Stimulated activated CD4-positive, alpha-beta T cell treated with anti-CD3 and anti-CD28 coated beads, Interleukin-4, amount 100 ng/mL, for 24 hours (primary cell): ENCODE measurements at places on chromosomes 7 and 10.

DNA sequence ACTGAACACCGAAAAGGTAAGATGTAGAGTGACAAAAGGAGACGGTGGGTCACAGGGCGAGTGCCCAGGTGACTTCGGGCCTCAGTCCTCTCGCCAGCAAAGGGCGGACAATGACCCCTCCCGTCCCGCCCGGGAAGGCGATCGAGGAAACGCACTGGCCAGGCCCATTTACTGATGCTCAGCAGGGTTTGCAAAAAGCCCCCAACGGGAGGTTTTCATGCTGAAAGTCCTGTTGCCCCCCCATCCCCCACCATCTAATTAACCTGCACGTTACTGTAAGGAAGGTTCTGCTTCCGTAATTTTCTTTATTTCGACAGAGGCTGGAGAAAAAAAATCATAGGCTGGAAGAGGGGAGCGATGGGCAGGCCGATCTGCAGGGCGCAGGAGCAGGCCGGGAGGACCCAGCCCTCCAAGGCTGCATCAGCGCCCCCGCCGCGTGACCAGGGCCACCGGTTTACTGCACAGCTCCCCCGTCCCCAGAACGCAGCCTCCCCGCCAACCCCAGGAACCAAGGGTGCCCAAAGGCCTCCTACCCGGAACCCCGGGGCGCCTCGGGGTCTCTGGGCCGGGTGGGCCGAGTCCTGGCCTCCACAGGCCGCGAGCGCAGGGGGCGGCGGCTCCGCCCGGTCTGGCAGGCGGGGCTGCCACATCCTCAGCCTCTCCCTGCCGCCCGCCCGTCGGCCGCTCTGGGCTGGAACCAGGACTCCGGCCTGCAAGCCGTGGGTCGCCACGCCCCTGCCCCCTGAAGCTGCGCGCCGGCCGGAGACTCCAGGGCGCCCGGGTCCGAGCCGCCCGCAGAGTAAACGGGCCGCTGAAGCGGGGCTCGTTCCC lies 613 bp downstream of the OAT start:
- DNase-seq, result peak; percentile 33

- DNase-seq, result no peak
Measured at GRCh38 chr7:132117636-132118035, 458.6 kb downstream of the PLXNA4 start.

DNA sequence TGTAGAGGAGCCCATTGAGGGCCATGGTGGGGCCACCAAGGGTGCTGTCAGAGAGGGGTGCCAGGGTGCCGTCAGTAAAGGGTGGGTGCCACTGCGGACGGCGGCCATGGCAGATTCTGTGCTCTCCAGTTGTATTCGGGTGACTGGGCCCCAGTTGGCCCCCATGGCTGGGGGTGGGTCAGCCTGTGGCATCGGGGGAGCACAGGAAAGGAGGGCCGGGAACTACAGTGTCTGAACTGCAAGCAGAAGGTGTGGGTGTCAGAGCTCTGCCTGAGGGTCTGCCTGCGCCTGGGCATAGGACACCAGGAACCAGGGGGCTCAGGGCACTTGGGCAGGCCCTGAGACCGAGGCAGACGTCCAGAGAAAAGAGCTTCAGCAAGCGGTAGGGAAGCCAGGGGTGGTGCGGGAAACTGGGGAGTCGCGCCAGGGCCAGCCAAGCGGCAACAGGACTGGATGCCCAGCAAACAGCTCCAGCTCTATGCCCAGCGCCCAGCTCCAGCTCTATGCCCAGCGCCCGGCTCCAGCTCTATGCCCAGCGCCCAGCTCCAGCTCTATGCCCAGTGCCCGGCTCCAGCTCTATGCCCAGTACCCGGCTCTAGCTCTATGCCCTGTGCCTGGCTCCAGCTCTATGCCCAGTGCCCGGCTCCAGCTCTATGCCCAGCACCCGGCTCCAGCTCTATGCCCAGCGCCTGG lies 502.3 kb upstream of the FOXK1 start:
- no peak for DNase-seq

DNA sequence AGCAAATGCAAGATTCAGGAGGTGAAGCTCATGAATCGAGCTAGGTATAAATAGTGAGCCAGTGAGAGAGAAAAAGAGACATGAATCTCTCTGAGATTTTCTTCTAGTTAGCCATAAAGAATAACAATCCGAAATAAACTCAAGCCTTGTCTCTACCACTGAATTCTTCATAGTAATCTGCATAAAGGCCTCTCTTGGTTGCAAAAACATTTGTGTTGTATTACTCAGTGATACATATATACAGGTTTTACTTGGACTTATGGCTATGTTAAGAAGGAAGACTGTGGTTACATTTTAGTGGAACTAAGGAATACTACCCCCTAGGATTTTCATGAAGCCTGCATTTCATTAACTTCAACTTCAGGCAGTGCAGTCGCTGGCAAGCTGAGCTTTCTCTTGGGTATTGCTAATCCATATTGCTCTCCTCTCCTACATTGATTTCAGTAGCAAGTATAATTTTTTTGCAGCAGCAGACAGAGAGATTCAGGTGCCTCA lies 72.7 kb upstream of the TRIL start:
- DNase-seq, result no peak

- no peak for DNase-seq
Measured at GRCh38 chr7:128419257-128419656, 9.5 kb upstream of the IMPDH1 start.

DNA sequence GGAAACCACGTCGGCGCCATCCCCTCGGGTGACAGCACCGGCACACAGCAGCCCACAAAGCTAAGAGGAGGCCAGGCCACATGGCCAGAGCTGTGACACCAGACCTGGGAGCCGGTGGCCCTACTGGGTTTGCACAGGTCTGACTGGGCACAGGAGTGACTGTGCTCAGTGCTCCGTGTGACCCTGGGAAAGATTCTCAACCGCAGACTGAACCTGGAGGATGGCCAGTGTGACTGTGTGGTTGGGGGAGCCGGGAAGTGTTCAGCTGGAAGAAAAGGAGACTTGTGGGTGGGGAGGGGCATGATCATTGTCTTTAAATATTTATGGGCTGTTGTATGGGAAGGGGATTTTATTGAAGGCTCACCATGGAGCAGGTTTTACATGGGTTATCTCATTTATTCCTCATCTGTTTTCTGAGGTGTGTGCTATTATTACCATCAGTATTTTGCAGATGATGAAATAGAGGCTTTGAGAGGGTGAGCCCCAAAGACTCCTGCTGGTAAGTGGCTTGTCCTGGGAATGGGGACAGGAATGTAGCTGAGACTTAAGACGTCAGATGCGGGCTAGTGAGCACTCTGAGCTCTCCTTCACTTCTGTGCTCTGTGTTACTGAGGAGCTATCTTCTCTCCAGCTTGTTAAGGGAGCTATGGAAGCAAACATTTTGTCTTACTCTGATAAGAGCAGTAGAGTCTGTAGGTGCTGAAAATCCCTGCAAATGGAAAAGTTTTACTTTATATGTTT lies 127.5 kb downstream of the TMEM178B start:
- no peak for DNase-seq

DNA sequence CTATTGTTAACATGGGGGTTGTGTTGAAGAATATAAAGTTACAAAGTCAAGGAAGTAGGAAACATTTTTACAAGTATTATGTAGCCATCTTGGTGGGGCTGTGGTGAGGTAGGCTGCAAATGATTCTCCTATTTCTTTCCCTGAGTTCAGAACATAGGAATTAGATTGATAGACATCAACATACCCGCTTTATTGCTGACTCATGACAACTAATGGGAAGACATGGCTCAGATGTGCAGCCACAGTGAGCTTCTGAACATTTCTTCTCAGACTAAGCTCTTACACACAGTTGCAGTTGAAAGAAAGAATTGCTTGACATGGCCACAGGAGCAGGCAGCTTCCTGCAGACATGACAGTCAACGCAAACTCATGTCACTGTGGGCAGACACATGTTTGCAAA lies 110.7 kb downstream of the ANKRD30A start:
- DNase-seq, result no peak

DNA sequence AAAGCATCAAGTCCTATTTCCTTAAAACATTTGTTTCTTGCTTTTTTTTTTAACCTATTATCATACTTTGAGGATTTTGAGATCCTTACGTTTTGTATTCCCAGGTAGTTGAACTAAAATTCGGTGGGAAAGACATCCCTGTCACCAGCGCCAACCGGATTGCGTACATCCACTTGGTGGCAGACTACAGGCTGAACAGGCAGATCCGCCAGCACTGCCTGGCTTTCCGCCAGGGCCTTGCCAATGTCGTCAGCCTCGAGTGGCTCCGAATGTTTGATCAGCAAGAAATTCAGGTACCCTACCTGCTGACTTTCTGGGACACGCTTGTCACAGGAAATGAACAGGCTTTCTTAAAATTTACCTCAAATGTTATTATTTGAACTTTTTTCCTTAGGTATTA lies 83.0 kb upstream of the DNAJB6 start:
- DNase-seq, result no peak

GRCh38 chr7:80711531-80711930 lies 73.1 kb downstream of the CD36 start:
- no peak for DNase-seq

DNA sequence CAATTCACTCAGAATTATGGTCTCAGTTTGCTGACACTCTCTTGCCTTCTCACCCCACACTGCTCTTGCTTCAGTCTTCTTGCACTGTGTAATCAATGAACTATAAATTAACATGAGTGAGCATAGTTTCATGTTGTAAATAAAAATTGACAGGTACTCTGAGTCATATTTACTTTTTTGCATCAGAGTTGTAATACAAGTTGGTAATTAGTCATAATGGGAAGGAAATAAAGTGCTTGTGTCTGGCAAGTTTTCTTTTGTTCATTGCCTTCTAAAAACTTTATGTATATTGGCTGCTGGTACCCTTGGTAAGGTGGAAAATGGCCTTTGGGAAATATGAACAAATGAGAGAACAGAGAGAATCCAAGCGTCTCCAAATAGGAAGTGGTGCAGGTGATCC lies 169.3 kb upstream of the MAGI2 start:
- DNase-seq, result no peak
